ENCODE measurements at places on chromosomes 3 and 15. TPM values are rescaled to one million over a fixed set of nuclear protein-coding genes. Genes with fewer than 3 reads are reported as not detected.

MKRN2 gene
- total RNA-seq = 39.1 TPM

TFRC gene
- total RNA-seq = 92.3 TPM

CCDC13 gene
- 0.39 TPM for total RNA-seq

CYP1A1 gene
- not detected for total RNA-seq

PPM1L gene
- 0.24 TPM for total RNA-seq

AMIGO3 gene
- 4.0 TPM for total RNA-seq

DGKG gene
- total RNA-seq = 0.97 TPM

DNA sequence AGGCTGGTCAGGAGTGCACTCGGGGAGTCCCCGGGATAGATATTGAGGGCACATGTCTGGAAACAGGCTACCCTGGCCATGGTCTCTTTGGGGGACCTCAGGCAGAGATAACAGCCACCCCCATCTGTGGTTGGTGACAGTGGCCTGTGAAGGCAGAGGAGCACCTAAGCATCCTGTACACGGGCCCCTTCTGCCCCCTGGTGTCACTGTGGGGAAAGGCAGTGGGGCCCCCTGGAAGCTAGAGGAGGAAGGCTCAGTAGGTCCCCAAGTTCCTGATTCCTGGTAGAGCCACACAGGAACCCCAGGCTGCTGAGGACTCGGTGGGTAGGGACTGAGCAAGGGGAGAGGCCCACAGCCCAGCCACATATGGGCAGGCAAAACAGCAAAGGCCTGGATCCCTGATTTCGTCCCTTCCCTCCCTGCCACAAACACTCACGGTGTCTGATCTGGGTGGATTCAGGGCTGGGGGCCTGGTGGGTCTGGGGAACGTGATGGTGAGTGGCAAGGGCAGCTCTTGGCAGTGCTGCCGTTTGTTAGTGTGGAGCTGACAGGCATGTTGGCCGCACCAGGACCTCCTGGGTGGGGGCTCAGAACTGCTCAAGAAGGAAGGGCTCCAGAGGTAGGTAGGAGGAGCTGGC lies 14.1 kb upstream of the CXCR6 start:
- no peaks in the 10 kb centered on the region for H3K27me3 ChIP-seq
- peaks cover 17% of the 10 kb centered on the region for H3K36me3 ChIP-seq
- no peak overlapping the region for H3K27ac ChIP-seq
- DNase-seq = peak; percentile 58

DNA sequence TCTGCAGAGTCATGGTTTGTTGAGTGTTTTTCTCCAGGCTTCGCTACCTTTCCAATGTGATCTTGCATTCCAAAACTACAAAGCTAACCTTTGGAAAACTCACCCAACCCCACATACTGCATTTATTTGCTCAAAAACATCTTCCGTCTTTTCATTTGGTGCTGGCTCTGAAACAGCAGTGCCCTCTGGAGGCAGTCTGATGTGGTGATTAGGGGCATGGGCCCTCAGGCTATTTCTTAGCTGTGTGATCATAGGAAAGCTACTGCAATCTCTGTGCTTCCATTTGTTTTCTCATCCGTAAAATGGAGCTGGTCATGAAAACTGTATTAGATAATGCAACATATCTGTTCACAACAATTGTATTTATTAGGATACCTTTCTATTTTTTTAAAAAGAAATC lies 47.0 kb downstream of the MTHFS start:
- H3K4me3 ChIP-seq = no peak overlapping the region
- no peaks in the 10 kb centered on the region for H3K27me3 ChIP-seq
- peak; percentile 51 for DNase-seq
- no peak overlapping the region for H3K27ac ChIP-seq
- H3K4me1 ChIP-seq = no peaks in the 10 kb centered on the region

GRCh38 chr3:17201538-17201937 lies 316.8 kb downstream of the PLCL2 start:
- H3K4me1 ChIP-seq = peaks cover 4% of the 10 kb centered on the region
- no peak overlapping the region for H3K4me3 ChIP-seq
- DNase-seq = no peak
- no peaks in the 10 kb centered on the region for H3K27me3 ChIP-seq

DNA sequence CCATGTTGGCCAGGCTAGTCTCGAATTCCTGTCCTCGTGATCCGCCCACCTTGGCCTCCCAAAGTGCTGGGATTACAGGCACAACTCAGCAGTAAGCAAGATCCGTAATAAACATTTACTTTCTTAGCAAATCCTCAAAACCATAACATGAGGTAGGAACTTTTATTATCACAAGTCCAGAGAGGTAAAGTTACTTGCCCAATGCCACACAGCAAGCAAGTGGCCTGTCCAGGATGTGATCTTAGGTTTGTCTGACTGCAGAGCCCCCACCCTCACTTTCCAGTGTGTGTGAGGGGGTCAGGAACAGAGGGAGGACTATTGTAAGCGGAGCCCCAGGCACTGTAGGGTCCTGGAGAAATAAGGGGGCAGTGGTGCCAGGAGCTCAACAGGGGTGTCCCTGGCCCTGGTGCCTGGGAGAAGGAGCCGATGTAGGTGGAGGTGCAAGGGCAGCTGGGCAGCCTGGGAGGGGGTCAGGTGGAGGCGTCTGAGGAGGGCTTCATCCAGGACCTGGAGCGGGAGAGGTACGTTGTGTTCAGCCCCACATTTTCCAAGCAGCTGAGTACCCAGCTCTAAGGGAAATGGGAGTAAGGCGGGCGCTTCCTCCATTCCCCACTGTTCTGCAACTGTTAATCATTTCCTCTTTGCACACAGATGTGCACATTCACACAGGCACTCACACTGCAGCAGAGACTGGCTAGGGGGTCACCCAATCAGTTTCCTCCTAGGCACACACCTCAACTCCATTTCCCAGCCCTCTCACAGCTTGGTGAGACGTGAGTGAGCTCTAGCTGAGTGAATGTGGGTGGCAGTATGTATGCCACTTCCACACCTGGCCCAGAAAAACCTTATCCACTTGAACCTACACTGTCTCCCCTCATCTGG lies 5.9 kb downstream of the RPUSD3 start:
- DNase-seq = no peak
- H3K36me3 ChIP-seq = peaks cover 45% of the 10 kb centered on the region
- no peak overlapping the region for H3K27ac ChIP-seq
- H3K4me3 ChIP-seq = no peak overlapping the region
- peaks cover 2% of the 10 kb centered on the region for H3K4me1 ChIP-seq

- no peak overlapping the region for H3K4me3 ChIP-seq
- peaks cover 89% of the 10 kb centered on the region for H3K36me3 ChIP-seq
- no peak for DNase-seq
- no peaks in the 10 kb centered on the region for H3K27me3 ChIP-seq
- no peak overlapping the region for H3K27ac ChIP-seq
Observed at GRCh38 chr15:75211436-75212199, 9.9 kb downstream of the C15orf39 start.

DNA sequence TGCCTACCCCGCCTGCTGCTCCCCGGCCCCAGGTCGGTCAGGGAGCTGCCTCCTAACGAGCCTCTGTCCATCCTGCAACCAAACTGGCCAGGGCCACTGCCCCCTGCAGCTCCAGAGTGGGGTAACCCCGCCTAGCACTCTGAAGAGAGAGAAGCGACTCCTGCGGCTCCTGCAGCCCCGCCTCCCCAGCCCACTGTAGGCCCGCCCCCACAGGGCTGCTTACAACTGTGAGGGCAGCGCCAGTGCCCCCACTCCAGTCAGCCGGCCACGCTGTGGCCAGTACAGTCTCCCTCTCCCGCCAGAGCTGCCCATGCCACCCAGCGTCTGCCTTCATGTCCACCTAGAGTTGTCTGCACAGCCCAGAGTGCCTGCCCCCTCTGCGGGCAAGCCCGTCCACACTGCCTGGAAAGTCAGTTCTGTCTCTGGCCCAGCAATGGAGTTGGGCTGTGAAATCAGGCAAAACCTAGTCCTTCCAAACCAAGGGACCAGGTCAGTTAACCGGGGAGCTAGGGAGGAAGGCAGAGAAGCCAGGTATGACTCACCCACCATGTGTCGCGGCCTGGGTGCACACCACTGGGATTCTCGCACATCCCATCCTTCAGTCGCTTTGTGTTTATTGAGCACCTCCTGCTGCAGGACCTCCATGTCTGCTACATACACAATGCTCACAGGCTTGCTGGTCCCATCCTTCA lies 2.4 kb downstream of the UCN2 start:
- H3K27me3 ChIP-seq = no peaks in the 10 kb centered on the region
- H3K4me1 ChIP-seq = peaks cover 95% of the 10 kb centered on the region
- H3K4me3 ChIP-seq = peak overlapping the region; percentile 15
- peak; percentile 77 for DNase-seq
- H3K36me3 ChIP-seq = peaks cover 64% of the 10 kb centered on the region
- H3K27ac ChIP-seq = peak overlapping the region; percentile 81

DNA sequence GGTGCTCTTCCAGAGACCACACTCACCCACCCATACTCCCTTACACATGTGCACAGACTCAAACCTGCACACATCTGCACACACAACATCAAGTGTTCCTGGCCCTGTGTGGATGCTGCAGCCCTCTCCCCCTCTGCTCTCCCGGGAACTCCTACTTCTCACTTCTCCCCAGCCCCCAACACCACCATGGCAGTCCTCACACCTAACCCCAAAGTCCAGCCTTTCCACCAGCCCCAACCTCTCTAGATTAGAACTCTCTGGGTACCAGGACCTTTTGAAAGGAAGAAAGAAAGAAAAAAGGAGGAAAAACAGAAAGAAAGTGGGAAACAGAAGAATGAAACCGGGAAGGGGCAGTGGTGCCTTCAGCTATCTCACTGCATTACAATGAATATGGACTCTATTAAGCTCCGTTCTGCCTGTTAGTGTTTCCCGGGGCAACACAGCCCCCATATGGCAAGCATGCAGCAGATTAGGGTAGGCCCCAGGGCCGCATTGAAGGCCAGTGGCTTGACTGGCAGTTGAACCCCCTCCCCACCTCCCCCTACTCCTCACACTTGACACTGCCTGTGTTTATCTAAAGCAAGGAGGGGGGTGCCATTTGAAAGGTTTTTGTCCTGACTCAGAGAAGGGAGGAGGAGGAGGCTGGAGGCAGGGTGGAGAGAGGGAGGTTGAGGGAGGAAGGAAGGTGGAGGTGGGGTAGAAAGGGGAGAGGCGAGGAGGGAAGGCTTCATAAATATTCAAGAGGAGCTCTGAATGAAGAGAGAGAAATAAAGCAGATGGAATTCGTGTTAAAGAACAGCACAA lies 30.1 kb downstream of the BOC start:
- H3K27ac ChIP-seq = no peak overlapping the region
- peaks cover 6% of the 10 kb centered on the region for H3K4me1 ChIP-seq
- DNase-seq = no peak
- H3K4me3 ChIP-seq = no peak overlapping the region
- H3K36me3 ChIP-seq = no peaks in the 10 kb centered on the region

GRCh38 chr3:82293867-82294266 lies 532.4 kb upstream of the GBE1 start:
- H3K27me3 ChIP-seq = no peaks in the 10 kb centered on the region
- H3K4me3 ChIP-seq = no peak overlapping the region
- H3K4me1 ChIP-seq = no peaks in the 10 kb centered on the region
- DNase-seq = no peak
- H3K27ac ChIP-seq = no peak overlapping the region
- no peaks in the 10 kb centered on the region for H3K36me3 ChIP-seq

GRCh38 chr15:101533371-101534140 lies 44.0 kb upstream of the PCSK6 start:
- H3K4me1 ChIP-seq = peaks cover 29% of the 10 kb centered on the region
- DNase-seq = no peak
- H3K27me3 ChIP-seq = no peaks in the 10 kb centered on the region
- no peak overlapping the region for H3K27ac ChIP-seq
- no peak overlapping the region for H3K4me3 ChIP-seq

GRCh38 chr15:65204931-65205660 lies 6.2 kb downstream of the CILP start:
- no peaks in the 10 kb centered on the region for H3K36me3 ChIP-seq
- DNase-seq = no peak
- no peak overlapping the region for H3K4me3 ChIP-seq
- H3K27ac ChIP-seq = no peak overlapping the region

DNA sequence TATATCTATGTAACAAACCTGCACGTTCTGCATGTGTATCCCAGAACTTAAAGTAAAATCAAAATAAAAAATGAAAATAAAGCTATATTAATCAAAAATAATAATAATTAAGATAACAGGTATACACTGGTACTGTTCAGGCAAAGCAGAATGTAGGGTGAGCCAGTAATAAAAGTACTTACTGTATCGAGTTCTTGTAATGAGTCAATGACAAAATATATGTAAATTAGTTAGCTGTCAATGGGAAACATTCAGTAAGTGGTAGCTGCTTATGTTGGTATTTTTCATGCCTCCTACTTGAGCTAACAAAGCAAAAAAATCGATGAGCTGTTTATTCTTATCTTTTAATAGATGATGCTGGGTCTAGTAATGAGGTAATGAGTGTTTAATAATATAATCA lies 93.2 kb downstream of the GBE1 start:
- no peak for DNase-seq
- no peaks in the 10 kb centered on the region for H3K36me3 ChIP-seq
- no peak overlapping the region for H3K4me3 ChIP-seq

DNA sequence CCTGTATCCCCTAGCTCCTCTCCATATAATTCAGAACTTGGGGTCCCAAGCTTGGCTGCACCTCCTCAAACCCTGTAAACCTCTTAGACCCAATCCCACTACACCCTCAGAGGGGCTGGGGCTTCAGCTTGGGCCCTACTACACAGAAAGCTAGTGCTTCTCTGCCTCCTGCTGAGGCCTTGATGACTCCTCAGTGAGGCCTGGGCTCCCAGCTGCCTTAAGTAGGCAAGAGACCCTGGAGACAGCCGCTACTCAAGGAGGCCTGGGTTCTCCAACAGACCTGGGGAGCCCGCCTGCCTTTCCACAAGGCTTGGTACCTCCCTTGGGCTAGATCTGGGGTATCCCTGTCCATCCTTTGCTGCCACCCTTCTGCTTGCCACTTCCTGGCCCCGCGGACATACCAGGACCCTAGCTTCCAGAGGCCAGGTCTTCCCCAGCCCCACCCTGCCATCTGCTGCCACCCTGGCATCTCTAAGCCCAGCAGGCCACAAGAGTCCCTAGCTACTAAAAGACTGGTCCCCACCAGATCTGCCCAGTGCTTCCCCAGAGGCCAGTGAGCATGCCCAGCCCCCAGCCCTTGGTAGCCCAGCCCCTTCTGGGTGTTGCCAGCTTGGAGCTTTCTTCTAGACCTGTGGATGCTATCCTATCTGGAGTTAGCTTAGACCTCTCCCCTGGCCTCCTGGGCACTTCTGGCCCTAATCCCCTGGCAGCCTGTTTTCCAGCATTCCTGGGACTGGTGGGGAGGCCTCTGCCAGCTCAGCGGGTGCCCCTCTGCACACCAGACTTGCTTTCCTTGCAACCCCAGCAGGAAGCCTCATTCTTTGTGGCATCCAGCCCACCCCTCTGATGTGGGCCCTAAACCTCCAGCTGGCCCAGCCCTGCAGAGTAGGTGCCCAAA lies 13.7 kb downstream of the C15orf39 start:
- no peak overlapping the region for H3K4me3 ChIP-seq
- no peak for DNase-seq
- no peak overlapping the region for H3K27ac ChIP-seq
- H3K27me3 ChIP-seq = no peaks in the 10 kb centered on the region
- H3K4me1 ChIP-seq = no peaks in the 10 kb centered on the region

- peak overlapping the region; percentile 57 for H3K4me3 ChIP-seq
- peaks cover 53% of the 10 kb centered on the region for H3K4me1 ChIP-seq
- peak; percentile 30 for DNase-seq
- no peaks in the 10 kb centered on the region for H3K36me3 ChIP-seq
Observed at GRCh38 chr3:172709774-172710663, 848 bp downstream of the NCEH1 start.

GRCh38 chr3:166191411-166191810 lies 354.2 kb upstream of the BCHE start:
- H3K27ac ChIP-seq = no peak overlapping the region
- H3K4me1 ChIP-seq = no peaks in the 10 kb centered on the region
- no peaks in the 10 kb centered on the region for H3K36me3 ChIP-seq
- no peaks in the 10 kb centered on the region for H3K27me3 ChIP-seq
- DNase-seq = no peak

GRCh38 chr15:95690631-95691340 lies 639.7 kb upstream of the NR2F2 start:
- no peak for DNase-seq
- H3K36me3 ChIP-seq = no peaks in the 10 kb centered on the region
- no peak overlapping the region for H3K4me3 ChIP-seq
- no peaks in the 10 kb centered on the region for H3K4me1 ChIP-seq

Measured in SJSA1 (cell line).